ENCODE measurements at places on chromosomes 1 and 21. TPM values are rescaled to one million over a fixed set of nuclear protein-coding genes. Genes with fewer than 3 reads are reported as not detected.

DNA sequence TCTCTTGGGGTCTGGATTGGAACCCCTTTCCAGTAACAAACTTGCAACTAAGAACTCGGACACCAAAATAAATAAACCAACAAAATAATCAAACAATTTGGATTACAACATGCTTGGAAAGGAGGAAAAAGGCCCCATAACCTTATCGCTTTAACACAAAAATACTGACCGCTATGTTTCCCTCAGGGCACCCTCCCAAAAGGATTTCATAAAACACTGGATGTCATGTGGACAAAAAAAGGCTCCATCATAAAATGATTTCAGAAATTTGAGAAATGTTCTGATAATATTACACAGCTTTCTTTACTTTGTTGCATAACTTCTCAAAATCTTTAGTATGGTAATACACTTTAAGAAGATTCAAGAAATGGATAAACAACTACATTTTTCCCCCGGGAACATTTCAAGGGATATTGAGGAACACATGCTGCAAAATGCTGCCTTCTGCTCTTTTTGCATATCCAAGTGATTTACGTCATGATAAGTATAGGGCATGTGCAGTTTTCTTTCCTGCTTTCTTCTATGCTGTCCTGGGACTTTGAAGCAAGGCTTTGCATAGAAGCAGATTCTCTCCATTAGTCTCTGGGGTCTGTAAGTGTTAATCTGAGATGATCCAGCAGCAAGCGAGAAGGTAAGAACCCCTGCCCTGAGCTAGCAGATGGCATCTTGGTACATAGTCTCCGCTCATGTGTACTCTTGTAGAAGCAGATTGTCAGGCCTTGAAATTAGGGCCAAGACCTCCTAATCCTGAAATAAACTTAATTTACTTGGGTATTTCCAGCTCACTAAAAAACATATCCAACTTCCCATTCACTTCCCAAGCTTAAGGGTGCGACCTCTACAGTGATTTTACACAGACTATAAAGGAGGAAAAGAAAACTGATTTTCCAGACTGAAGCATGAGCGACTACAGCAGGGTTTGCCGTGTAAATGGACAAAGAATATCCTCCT is 85.5 kb upstream of the KIAA0040 start:
- peaks cover 6% of the 10 kb centered on the region for H3K27me3 ChIP-seq
- DNase-seq = no peak
- H3K27ac ChIP-seq = no peak overlapping the region
- no peaks in the 10 kb centered on the region for H3K36me3 ChIP-seq
- no peak overlapping the region for H3K4me3 ChIP-seq

The MMEL1 gene
- total RNA-seq = 0.54 TPM

- H3K27me3 ChIP-seq = no peaks in the 10 kb centered on the region
- peaks cover 73% of the 10 kb centered on the region for H3K36me3 ChIP-seq
- H3K4me1 ChIP-seq = peaks cover 10% of the 10 kb centered on the region
These were observed 25.0 kb downstream of the PTPN22 start for GRCh38 chr1:113846391-113847035.

GRCh38 chr1:171904778-171905450 is 63.6 kb downstream of the DNM3 start:
- H3K4me3 ChIP-seq = no peak overlapping the region
- H3K27me3 ChIP-seq = peaks cover 2% of the 10 kb centered on the region
- DNase-seq = peak; percentile 8
- peaks cover 5% of the 10 kb centered on the region for H3K4me1 ChIP-seq
- H3K36me3 ChIP-seq = no peaks in the 10 kb centered on the region

The GPR161 gene
- total RNA-seq = 0.51 TPM

The METTL18 gene
- total RNA-seq = 9.3 TPM

DNA sequence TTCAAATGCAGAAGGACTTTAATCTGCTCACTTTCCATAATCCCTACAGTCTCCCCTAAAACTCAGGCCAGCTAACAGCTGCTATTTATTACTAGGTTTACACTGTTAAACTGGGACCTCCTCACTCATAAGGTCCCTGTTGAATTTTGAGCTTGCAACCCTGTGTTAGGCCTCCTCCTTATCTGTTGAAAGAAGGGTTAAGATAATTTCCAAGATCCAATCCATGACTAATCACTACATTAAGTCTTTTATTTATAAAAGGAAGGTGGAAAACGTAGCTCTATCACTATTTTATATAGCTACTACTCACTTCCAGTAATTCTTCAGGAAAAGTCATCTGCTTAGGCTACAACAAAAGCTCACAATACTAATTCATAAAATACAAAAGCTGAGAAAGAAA is 79.5 kb downstream of the EVI5 start:
- H3K36me3 ChIP-seq = no peaks in the 10 kb centered on the region
- peaks cover 9% of the 10 kb centered on the region for H3K27me3 ChIP-seq
- H3K4me3 ChIP-seq = no peak overlapping the region
- no peaks in the 10 kb centered on the region for H3K4me1 ChIP-seq
